ENCODE measurements at places on chromosomes 6 and 20.

- no peak for DNase-seq
Measured at GRCh38 chr6:145548933-145549648, 186.2 kb downstream of the EPM2A start.

GRCh38 chr6:113997116-113997515, 26.2 kb upstream of the HDAC2 start:
- no peak for DNase-seq

DNA sequence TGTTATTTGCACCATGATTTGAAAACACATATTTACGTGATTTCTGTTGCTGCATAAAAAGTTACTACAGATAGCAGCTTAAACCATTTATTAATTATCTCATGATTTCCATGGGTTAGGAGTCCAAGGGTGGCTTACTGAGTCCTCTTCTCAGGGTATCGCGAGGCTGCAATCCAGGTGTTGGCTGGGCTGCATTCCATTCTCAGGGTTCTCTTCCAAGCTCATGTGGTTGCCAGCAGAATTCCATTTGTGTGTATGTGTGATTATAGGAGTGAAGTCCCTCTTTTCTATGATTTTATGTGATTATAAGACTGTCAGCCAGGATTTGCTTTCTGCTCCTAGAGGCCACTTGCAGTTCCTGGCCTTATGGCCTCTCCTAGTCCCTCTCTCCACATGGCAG, 135.1 kb downstream of the FAM83B start:
- DNase-seq, result no peak

DNA sequence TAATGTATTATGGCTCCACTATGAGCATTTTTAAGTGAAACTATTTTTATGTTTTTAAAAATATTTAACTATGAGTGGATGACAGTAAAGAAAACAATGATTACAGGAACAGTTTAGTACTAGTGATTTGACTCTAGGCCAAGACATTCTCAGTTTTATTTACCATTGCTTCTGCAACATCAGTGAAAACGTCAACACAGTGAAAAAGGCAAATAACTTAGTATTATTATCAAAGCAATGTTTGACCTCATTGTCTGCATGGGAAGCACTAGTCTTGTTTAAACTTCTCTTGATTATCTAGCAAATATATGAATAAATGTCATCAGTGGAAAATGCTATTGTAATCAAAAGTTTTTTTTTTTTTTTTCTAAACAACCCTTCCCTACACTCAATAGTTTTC, 165.0 kb downstream of the HTR1B start:
- DNase-seq, result no peak

DNA sequence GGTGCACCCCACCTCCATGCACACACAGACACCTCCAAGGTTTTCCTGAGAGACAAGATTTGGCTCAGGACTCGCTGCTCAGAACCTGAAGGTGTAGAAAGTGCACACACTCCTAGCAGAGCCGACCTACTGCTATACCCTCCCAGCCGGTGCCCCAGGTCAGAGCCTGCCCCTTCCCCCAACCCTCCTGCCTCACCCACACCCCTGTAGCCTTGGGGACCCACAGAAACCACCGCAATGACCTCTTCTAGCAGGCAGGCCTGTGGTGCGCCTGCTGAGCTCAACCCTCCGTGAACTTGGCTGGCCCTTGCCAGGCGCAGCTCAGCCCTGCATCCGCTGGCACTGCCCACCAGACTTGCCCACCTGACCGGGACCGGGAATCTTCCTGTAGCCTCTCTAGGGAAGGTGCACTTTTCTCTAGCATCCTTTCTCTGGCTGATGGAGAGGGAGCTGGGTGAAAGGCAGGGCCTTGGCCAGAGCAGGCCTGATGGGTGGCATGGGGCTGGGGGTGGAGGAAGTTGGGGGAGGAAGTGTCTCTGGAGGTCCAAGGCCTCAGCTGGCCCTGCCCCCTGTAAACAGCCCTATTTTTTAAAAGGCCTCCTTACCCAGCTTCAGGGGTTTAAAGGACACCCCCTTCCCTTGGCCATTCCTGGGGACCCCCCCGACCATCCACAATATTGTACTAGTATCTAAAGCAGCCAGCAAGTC, 36.9 kb upstream of the SLCO4A1 start:
- no peak for DNase-seq
